Fibroblast of skin of left quadriceps (primary cell): ENCODE measurements at places on chromosomes 1 and 21.
A peak's percentile ranks its signal among the peaks of the same experiment; 100 is the strongest.

- DNase-seq = no peak
Observed at GRCh38 chr1:85321237-85321964, 45.0 kb upstream of the BCL10 start.

DNA sequence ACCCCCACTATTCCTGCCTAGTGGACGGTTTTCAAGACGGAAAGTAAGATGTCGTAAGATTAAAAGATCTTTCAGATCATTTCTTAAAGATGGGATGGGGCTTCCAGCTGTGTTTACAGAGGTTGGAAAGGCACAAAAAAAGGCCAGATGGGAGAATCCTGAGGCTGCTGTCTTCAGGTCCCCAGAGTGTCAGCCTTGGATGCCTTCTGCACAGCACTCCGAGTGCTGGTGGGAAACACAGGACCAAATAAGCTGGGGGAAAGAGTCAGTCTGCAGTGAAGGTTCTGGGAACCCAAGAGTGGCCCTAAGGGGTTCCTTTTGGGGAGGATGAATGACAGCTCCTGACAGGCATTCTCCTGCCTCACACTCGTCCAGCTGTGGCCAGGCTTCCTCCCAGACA lies 96.5 kb downstream of the COLGALT2 start:
- no peak for DNase-seq

GRCh38 chr1:118429856-118430255 lies 244.8 kb upstream of the SPAG17 start:
- no peak for DNase-seq

GRCh38 chr1:26677306-26678115 lies 18.3 kb upstream of the ARID1A start:
- no peak for DNase-seq

DNA sequence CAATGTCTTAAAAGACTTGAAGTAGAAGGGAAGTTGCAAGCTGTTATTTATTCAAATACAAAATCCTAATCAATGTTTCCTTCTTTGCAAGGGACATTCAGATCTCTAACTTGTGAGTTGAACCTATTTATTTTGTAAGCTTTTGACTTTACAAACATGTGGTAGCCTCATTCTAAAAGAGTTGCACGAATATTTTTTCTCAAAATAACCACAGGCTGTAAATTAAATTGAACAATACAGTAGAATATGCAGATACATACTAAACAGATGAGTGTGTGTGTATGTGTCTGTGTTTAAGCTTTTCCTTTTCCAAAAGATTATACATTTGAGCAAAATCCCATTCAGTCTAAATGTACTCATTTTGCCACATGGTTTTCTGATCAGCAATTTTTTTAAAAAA lies 4.8 kb upstream of the DYNLT5 start:
- DNase-seq = peak; percentile 74

DNA sequence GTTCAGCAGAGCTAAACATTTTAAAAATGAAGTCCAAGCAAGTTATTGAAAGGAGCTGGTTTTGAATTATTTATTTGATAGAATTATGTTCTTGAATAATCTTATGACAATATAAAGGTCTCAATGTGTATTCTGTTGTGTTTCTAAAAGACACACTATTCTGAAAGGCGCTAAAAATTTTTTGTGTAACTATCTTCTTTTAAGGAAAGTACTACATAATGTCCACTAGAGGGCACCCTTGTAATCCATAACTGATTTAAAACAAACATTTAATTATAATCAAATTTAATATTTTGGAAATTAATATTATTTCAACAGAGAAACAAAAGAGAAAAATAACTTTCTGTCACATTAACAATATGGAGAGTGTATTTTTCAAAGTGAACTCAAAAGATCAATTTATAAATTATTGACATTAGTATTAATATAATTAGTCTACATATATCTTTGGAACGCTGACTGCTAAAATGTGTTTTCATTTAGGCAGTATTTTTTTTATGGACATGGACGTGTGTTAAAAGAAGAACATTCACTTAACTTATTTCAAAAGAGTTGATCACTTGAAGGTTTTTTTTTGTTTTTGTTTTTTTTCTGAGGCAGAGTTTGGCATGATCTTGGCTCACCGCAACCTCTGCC lies 248.4 kb downstream of the DENND1B start:
- no peak for DNase-seq

DNA sequence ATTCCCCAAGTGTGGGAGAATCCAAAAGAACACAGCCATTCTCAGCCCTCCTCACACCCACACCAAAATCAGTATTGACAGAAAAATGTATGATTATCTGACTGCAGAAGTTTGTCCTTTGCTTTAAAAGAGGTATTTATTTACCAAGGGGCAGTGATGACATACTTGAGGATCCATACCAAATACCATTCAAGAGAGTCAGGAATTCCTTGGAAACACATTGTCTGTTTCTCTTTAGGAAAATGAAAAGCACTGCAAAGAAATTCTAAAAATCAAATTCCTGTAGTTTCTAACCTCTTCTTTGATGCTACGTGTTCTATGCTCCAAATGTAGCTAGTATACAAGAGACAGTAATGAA lies 509.6 kb upstream of the CXADR start:
- peak; percentile 51 for DNase-seq

DNA sequence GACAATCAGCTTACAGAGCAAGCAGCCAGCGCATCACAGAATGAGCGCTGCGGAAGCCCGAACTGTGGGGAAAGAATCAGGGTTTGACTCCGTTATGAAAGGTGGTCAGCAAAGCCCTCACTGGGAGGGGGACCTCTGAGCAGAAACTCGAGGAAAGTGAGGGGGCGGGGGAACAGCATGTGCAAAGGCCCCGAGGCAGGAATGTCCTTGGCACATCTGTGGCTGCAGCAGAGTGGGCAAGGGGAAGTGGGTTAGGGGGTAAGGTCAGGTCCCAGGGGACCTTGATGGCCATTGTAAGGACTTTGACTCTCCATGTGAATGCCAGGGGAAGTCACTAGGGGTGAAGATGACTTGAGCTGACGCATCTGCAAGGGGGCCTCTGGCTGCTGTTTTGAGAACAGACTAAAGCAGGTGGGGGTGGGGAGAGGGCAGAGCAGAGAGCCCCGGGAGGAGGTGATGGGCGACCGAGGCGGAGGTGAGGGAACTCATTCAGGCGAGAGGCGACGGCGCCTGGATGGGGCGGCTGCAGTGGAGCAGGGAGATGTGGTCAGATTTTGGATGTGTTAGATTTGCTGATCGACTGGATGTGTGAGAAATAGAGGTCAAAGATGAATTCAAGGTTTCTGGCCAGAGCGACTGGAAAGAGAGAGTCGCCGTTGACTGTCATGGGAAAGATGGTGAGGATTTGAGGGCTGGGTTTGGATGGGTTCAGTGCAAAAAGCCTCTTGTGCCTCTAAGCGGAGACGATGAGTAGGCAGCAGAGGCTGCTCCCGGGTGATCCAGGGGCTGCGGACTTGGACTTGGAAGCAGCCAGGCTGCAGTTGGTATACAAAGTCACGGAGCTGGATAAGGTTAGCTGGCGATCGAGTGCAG lies 108.0 kb upstream of the ZBTB40 start:
- DNase-seq = no peak

- DNase-seq = no peak
Observed at GRCh38 chr1:145995148-145995881, 1.1 kb downstream of the TXNIP start.

DNA sequence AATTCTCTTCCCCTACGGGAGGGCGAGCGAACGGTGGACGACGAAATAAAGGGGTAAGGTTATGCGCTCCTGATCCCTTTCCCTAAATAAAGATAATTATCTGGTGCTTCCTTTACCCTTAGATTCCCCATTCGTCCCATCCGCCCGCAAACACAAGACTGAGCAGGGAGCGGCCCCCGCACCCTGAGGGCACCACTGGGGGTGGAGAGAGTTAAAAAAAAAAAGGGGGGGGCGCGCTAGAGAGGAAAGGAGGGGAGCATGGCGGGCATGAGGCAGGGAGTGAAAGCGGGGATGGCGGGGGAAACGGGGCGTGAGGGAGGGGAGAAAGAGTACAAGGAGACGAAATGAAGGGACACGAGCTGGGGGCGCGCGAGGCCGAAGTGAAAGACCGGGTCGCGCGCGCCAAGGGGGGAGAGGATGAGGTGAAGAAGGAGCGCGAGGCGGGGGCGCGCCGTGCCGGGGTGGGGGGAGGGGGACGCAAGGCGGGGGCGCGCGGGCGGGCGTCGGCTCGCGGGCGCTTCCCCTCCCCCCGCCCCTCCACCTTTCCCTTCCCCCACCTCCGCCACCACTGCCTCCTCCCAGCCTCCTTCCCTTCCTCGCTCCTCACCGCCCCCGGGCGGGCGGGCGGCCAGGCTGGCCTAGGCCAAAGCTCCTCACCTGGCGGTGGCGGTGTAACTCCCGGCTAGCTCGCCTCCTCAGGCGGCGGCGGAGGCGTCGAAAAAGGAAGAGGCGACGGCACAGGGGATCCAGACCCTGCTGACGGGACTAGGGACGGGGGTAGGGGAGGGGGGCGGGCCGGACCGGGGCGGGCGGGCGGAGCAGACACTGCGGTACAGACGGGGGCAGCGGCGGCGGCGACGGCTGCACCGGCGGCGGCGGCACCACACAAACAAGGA lies 448 bp downstream of the GATAD2B start:
- no peak for DNase-seq

DNA sequence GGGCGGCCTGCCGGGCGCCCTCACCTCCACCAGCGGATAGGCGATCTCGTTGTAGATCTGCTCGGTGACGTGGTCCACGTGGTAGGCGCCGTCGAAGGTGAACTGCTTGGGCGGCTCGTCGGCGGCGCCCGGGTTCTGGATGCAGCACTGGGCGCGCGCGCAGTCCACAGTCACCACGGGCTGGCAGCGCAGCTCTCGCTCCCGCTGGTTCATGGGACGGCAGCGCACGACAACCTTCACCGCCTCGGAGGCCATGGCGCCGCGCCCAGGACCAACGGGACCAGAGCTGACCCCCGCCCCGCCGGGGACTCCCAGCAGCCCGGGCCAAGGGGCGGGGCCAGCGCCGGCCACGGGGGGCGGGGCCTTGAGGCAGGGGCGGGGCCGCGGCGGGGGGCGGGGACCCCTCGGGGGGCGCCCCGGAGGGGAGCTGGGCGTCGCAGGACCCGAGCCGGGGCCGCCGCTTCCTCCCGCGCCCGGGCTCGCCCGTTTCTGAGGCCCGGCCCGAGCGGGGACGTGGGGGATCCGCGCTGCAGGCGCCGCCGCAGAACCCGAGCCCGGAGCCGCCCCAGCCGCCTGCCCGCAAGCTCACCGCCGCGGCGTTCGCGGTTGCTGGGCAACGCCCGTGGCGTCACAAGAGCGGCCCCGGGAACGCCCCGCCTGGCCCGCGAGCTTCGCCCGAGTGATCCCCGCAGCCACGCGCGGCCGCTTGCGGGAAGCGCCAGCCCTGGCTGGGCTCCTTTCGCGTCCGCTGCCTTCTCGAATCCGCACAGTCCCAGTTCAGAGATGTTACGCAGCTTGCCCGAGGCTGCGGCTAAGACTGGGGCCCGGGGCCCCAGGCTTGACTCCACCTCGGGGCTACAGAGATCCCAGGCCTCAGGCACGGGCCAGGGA lies at the start of gene KIF17:
TSS of gene KIF17 (minus strand) at position 556 of the 891 bp plus-strand sequence. CDS start at position 255, 301 bp downstream.
- DNase-seq = no peak

- DNase-seq = no peak
Observed at GRCh38 chr1:92374223-92374622, 75.4 kb downstream of the RPAP2 start.

- no peak for DNase-seq
Observed at GRCh38 chr1:223444411-223444810, 51.2 kb downstream of the CCDC185 start.

GRCh38 chr1:11518791-11519628 lies 40.1 kb downstream of the DISP3 start:
- DNase-seq = no peak

- peak; percentile 81 for DNase-seq
Observed at GRCh38 chr1:205227584-205228013, at the start of gene TMCC2. Gene TMCC2, plus strand, starts transcription at chr1:205227946. Its CDS starts 619 bp downstream, at chr1:205228565.
